ENCODE measurements at places on chromosomes 3 and 15.

DNA sequence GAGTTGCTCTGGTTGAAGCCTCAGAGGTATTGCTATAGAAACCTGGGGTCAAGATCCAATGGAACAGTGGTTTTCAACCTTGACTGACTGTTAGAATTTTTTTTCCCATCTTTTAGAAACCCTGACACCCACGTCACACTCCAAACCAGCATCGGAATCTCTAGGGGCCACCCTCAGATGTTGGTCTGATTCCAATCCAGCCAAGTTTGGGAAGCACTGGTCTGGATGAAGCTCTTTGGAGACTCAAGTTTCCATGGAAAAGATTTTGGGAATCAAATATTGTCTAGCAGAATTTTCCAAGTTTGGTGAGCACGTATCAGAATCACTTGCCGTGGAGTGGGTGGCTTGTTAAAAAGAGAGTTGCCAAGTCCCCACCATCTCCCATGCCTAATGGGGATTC, 103.8 kb downstream of the THSD4 start:
- no peak for DNase-seq

DNA sequence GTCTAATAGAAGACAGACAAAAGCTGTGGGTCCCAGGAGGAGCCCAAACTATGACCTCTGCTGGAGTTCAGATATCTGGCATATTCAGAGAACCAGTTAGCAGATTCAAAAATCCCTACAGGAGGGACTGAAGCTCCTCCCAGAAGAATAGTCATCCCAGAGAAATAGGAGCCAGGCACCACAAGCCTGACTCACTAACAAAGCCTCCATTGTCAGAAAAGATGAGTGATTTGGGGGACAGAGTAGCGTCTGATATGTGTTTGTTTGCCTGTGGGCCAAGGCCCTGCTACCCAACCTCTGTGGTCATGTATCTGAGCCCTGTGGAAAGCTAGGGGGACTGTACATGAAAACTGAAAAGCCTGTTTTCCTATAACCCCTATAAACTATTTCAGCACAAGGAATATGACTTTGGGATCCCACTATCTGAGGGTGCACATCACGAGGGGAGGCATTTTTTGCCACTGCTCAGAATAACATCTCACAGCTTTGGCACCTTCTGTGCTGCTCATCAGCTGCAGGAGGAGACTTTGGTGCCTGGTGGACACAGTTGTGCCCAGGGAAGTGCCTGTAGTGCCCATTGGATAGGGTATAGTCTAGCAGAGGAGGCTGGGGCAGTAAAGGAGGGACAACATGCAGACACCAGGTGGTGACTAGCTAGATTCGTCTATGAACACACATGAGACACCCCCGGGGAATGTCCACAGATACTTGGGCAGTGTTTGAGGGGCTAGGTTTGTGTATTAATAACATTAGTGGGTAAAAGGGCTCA, 9.7 kb upstream of the LARP6 start:
- DNase-seq: peak; percentile 92

DNA sequence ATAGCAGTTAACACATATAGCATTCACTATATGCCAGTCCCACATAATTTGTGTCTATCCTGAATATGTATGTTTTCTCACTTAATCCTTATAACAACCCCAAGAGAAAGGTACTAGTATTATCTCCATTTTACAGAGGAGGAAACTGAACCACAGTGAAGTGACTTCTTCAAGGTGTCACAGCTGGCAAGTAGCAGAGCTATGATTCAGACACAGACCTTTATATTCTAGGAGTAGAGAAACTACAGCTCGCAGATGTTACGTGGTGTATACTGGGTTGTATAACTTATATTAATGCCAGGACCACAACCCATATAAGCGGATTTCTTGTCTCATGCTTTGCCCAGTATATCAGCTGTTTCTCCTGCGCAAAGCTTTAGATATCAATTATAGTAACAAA, 29.5 kb upstream of the ICE2 start:
- no peak for DNase-seq

DNA sequence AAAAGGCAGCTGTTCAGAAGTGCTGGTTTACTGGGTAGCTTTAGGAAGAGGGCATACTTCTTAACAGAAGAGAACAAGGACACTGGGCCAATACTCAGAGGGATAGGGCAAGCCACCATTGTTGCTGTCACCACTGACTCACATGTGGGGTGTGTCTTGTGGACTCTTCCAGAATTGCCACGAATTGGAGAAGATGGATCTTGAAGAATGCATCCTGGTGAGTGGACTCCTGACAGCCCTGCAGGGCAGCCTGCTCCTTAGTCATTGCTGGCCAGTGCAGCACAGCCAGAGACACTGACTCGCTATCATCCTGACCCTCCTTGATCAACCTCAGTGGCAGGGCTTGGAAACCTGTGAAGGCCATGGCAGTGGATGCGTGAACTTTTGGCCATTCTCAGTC, 62.3 kb downstream of the UBP1 start:
- DNase-seq: peak; percentile 53

- DNase-seq: no peak
Measured at GRCh38 chr3:170553788-170554757, 31.8 kb downstream of the SLC7A14 start.

- no peak for DNase-seq
Measured at GRCh38 chr3:193974671-193975535, 161.0 kb upstream of the HES1 start.

GRCh38 chr3:18987862-18988447, 160.4 kb upstream of the KCNH8 start:
- no peak for DNase-seq

DNA sequence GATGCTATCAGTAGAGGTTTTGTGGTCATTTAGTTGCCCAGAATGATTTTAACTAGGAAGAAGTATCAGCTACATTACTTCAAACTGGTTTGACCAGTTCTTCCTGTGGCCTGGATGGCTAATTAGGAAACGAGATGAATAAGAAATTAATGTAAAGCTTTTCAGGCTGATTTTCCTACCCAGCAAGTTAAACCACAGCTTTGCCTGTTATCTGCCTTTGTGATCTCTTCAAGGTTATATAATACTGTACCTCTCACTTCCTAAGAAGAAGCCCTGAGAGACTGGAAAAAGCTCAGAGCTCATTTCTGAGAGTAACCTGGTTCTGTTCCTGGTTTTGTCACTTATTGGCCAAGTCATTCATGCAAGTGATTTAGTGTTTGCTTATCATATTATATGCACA, 782.2 kb upstream of the GOLIM4 start:
- no peak for DNase-seq

DNA sequence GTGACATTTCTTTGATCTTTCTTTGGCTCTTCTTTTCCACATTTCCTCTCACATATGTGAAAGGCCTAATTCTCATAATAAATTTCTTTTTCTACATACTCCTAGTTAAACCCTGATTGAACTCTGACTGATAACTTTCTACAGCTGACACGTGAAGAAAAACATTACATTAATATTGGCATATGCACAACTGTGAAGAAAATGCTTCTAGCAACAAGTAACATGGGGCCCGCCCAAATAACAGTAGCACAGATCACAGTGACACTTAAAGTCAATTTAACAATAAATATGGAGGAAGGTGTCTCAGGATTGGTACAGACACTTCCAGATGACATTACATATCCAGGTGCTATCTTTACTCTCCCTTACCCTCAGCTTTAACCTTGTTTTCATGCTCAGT, 317.6 kb upstream of the ZNF385D start:
- no peak for DNase-seq

- no peak for DNase-seq
Measured at GRCh38 chr3:45362161-45362560, 26.2 kb upstream of the LARS2 start.

DNA sequence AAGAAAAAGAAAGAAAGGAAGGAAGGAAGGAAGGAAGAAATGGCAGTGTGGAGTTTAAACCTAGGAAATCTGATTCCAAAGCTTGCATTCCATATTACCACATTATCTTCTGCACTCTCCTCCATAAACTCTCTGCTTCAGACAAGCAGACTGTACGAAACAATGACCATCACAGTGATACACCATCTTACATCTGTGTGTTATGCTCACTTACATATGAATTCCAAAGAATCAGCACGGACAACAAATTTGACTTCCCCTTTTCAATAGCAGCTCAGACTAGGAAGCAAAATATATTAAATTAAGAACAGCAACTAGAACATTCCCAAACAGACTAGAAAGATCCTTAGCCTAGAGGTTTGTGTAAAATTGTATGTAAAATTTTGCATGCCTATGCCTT, 18.0 kb upstream of the PPM1L start:
- DNase-seq: no peak

- peak; percentile 34 for DNase-seq
Measured at GRCh38 chr3:105553851-105554250, 187.1 kb downstream of the ALCAM start.

GRCh38 chr3:195909644-195910498, 1.5 kb upstream of the TNK2 start:
- peak; percentile 83 for DNase-seq

- DNase-seq: no peak
Measured at GRCh38 chr3:169128579-169128978, 534.9 kb downstream of the MECOM start.

GRCh38 chr15:66749841-66750575, 48.0 kb downstream of the SMAD6 start:
- DNase-seq: peak; percentile 64

GRCh38 chr15:95928822-95929221, 401.7 kb upstream of the NR2F2 start:
- DNase-seq: no peak

GRCh38 chr15:77482570-77482969, 61.9 kb downstream of the HMG20A start:
- DNase-seq: peak; percentile 90

DNA sequence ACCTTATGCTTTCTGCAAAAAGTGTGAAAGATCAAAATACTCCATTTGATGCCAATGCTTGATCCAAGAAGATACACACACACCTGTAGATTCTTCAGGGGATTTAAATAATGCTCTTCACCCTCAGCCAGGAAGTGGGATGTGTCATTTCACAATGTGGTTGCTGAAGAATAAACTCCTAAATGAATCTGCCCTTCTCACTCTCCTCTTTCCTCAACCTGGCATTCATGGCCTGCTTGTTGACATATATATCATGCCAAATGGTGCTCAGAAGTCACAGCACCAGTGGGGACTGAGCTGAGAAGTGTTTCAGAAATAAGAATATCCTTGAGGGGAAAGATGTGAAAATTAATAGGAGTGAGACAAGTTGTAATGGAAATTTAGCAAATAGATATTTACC, 146.6 kb upstream of the ARHGEF26 start:
- no peak for DNase-seq

- DNase-seq: no peak
Measured at GRCh38 chr3:18217507-18218174, 207.5 kb downstream of the SATB1 start.

DNA sequence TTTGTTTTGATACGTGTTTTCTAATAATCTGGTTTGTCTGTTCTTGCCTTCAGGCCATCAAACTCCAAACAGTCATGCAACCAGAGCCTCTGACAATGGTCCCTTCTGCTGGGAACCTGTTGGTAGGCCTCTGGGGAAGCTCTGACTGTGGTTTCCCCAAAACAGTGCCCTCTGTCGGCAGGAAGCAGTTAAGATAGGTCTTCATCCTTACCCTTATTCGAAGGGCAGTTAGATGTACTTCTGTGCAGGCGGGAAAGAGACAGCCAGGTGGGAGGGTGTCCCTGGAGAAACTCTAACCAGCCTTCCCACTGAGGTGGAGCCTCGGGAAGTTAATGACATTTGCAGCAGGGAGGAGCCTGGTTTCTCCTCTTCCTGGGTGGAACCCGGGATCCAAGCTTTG, 81.6 kb upstream of the CHMP2B start:
- peak; percentile 30 for DNase-seq

GRCh38 chr3:42569593-42570142, 12.1 kb downstream of the SEC22C start:
- no peak for DNase-seq

DNA sequence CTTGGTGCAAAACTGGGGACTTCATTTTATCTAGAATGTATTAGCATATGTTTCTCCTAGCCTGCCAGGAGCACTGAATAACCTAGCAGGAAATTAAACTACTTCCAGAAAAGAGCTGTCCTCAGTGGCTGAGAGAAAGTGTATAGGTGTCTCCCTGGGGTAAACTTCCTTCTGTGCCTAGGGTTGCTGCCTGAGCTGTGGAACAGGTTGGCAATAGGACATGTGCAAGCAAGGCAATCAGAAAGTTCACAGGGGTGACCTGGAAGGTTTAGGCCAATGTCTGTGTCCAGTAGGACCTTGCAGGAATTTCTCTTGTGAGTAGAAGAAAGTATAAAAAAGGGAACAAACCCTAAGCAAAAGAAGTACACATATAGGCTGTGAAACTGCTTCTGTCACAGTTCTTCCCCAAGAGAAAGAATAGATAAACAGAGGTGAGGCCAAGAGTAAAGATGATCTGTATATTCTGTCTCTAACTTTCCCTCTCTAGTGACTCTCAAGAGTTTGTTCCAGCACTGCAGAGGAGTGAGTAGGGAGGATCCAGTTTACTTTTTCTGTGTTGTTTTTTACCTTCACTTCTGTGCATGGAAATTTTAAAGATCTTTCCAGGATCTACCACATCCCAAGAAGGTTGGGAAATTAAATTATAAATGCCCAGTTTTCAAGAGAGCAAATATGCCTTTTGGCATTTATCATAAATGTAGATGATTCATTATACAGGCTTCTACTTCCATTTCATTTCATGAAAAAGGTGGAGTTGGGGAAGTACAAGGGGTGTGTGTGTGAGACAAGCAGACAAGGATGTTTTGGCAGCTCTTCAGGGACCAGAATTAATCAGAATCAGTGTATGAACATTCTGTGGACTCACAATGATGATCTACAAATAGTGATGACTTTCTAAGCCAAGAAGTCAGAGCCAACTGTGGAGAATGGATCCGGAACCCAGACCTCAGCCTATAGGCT, 155.2 kb downstream of the RBPMS2 start:
- peak; percentile 85 for DNase-seq

DNA sequence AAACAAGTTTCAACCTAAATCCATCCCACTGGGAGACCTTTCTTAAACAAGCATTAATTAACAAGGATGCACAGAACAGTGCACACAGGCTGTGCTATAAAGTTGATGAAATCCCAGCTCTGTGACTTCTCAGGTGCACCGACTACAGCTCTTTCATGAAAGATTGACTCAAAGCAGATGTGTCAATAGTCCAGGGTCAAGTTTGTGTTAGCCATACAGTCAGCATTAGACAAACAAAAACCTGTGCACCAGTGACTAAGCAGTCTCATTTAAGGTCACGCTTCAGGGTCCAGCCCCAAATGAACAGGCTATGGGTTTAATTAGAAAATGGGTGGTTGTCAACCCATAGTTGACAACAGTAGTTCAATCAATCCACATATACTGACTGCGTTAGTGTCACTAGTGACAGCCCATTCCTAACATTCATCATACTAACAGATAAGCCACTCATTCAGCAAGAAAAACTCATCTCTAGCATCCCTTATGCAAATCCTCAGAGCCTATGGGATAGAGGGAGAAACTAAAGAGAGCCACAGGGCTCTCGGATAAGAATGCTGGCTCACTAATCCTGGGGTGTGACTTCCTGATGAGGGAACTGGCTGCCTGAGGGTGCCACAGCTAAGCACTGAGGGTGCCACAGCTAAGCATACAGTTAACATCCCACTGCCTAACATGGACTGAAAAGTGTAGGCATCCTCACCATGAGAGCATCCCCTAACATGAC, 84.1 kb downstream of the WNT5A start:
- peak; percentile 11 for DNase-seq

GRCh38 chr3:44862226-44862637, 520 bp downstream of the TMEM42 start:
- peak; percentile 17 for DNase-seq
